ENCODE measurements at places on chromosomes 2 and 18.

DNA sequence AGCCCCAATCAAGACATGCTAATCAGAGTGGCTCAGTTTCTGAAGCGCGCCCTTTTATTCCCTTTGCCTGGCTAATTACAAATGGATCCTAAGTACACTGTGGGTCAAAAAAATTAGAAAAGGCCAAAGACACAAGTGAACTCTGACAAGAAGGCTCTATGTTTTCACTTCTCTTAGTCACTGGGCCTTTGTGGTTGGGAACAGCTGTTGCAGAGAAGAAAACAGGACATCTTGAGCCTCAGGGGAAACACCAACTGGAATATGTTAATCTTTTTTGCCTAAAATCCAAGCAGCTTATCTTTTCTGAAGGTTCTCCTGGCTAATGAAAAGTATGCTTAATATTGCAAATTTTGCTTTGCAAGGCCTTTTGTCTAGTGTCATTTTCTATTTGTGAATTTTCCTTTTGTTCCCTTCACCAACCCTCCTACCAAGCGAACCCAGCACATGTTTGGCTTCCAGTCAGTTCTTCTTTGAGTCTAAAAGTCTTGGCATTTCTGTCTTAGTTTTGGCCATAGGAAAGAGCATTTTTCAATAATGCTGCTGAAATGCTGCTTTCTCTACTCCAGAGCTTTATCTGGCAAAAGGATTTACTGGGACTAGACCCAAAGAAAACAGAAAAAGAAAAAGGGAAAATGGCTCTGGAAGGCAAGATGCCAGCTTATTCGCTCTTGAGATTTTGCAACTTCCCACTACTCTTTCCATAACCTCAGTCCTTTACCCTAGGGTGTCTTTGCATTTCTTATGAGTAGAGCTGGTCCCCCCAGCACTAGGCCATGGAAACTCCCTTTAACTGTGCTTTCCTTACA is 440.2 kb upstream of the ST6GAL2 start:
- DNase-seq = no peak

GRCh38 chr2:207045531-207045930 is 106.2 kb downstream of the CPO start:
- DNase-seq = no peak

GRCh38 chr2:182447163-182447562 is 20.3 kb upstream of the PDE1A start:
- DNase-seq = no peak

DNA sequence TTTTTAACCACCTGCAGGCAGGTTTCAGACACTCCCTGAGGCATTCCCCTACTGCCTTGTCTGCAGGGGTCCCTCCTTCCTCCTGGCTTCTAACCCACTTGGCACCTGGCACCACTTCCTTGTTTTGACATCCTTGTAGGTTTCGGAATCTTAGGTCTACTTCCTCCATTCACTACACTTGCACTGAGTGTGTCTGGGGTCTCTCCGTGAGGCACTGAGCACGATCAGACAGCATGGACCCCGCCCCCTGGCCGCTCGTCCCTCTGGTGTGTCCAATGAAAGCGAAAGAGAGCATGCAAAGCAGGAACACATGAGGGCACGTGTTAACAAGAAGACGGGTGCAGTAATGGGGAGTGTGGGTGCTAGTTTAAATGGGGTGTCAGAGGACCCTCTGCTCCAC is 63.8 kb downstream of the HAUS1 start:
- DNase-seq = no peak

- no peak for DNase-seq
These were observed 110.8 kb downstream of the BCL11A start for GRCh38 chr2:60442608-60443007.

DNA sequence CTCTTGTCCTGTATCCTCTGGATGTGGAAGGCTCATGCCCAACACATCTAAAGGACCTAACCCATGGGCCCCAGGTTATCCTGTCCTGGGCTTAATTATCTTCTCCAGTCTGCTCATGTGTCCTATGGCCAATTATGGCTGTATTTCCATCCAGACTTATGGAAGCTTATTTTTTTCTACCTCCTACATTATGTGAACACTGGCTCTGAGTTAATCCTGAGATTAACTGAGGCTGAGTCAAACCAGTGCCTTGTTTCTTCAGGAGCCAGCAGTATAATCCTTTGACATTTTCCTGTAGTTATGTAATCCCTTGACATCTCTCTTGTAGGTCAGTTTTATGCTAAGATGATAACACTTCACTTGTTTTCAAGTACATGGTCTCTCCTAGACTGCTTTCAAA is 213.6 kb downstream of the PMAIP1 start:
- no peak for DNase-seq

DNA sequence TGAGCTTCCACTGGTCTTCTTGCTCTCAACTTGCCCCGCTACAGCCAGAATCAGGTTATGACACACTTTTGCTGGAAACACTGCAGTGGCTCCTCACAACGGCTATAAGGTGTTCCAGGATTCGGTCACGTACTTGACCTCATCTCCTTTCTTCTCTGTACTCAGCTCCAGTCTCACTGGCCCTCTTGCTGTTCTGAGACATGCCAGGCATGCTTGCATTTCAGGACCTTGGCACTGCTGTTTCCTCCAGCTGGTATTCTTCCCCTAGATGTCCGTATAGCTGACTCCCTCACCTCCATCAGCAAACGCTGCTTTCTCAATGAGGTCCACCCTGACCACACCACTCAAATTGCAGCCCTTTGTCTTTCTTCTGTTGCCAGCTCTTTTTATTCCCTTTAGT is 31.9 kb upstream of the C1GALT1C1L start:
- no peak for DNase-seq

- no peak for DNase-seq
These were observed 140.8 kb downstream of the SH3BP4 start for GRCh38 chr2:235092433-235093223.

GRCh38 chr2:110852541-110853263 is 120.3 kb downstream of the ACOXL start:
- DNase-seq = no peak

GRCh38 chr18:47748847-47749599 is 181.4 kb downstream of the SMAD2 start:
- DNase-seq = peak; percentile 96

DNA sequence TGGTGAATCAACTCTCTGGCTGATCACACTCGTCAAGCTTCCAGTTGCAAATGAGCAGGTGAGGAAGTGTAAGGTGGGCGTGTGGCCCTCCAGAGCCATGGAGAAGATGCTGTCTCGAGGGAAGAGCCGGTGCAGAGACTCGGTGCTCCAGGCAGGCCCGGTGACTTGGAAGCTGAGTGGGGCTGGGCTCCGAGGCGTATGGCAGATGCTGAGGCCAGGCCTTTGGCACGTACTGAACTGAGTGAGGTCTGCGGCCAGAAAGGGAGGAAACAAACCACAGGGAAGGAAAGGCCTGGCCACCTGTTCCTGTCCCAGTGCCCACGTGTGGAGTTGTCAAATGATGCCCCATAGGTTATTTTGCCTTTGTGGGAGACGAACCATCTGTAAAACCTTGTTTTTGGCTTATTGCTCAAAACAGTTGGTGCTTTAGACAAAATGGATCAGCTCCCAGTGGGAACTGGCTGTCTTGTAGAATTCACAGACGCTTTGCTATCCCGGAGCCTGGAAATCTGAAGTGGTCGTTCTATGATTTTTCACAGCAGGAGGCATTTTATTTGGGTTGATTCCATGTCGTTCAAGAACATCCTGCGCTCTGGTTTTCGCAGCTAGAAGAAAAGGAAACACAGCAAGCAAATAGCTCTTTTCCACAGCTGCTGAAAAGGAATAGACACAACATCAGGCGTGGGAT is 117.5 kb upstream of the TMEM18 start:
- DNase-seq = no peak

DNA sequence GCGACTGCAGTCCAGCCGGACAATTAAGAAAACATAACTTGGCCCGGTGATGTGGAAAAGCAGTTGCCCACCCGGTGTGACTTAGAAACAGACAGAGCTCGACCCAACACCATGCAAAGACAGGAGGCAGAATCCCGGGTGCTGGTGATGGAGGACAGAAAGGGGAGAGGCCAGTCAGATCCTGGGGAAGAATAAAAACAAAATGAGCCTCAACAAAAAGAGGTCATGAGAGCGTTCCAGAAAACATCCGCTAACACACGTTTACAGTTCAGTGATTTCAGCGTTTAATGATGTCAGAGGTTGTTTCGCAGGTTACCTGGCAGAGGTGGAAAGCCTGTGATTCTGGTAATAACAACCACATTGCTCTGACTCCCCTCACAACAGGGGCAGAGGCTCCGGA is 111.9 kb downstream of the OSR1 start:
- no peak for DNase-seq

- no peak for DNase-seq
These were observed 81.6 kb upstream of the ALPP start for GRCh38 chr2:232296776-232297525.
